ENCODE measurements at places on chromosomes 11 and 22.

DNA sequence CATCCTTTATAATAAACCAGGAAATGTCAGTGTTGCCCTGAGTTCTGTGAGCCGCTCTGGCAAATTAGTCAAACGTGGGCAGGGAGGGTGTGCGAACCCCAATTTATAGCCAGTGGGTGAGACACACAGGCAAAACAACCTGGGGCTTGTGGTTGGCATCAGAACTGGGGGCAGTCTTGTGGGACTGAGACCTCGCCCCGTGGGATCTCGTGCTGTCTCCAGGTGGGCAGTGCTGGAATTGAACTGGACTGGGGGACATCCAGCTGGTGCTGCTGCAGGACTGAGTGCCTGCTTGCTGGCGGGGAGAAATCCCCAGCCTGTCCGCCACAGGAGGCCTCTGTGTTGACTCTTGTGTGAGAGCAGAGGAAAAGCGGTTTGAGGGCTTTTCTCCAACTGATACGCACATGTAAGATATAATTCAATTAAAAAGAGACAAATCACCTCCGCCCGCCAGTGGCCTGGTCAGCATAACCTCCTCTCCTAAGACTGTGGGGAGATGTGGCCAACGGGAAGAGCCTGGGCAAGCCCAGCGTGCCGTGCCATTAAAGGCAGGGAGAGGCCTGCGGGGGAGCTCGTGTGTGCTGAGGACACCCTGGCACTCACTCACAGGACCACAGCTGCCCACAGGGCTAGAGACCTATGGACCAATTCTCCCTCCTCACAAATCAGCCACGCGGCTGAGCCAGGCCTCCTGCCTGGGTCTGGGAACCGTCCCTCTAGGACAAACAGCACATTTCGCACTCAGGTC lies 18.4 kb downstream of the SULT4A1 start:
- no peak for DNase-seq

DNA sequence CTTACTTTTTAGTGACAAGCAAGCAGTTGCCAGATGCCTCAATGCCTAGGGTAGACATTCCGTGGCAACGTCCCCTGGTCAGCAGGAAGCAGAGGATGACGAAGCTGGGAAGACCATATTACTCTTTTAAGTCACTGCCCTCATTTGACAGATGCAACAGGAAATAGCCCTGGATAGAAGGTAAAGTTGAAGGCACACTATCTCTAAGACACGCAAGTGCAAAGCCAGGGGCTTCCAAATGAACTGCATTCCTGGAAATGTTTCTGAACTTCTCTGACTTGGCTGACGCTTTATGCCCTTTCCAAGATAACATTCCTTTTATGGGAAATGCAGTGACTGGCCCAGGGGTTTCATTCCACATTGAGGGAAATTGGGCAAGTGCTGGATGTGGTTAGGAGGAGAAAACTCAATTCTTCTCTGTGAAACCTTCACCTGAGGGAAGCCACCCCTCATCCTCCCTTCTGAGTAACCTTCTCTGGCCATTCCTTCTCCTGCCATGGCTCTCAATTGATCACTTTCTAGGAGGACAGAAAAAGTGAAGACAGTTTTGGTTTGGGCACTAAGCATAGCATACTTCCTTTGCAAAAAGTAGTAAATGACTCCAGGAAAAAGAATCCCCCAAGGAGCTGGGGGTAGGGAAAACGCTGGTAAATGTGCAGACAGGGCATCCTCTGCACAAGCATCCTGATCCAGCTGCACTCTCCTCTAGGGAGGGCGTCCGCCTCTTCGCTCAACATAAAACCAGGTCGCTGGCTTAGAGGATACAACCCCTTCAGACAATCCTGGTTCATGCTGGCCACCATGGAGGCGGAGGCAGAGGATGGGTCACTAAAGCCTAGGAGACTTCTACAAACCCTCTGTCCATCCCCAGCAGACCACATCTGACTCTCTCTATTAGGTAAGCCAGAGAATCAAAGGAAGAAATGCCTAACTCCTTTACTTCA lies 14.5 kb downstream of the PCSK7 start:
- no peak for DNase-seq

DNA sequence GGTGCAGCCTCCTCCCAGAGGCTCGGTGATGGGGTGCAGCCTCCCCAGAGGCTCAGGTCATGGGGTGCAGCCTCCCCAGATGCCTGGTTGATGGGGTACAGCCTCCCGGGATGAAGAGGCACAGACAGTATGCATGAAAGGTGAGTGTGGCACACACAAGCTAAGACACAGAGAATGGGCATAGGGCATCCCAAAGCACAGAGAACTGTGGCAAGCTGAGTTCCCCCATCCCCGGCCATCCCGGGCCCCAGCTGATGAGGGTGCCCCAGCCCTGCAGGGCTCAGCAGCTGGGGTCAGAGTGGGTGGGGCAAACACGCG lies 4.8 kb upstream of the SYT8 start:
- DNase-seq, result peak; percentile 71

DNA sequence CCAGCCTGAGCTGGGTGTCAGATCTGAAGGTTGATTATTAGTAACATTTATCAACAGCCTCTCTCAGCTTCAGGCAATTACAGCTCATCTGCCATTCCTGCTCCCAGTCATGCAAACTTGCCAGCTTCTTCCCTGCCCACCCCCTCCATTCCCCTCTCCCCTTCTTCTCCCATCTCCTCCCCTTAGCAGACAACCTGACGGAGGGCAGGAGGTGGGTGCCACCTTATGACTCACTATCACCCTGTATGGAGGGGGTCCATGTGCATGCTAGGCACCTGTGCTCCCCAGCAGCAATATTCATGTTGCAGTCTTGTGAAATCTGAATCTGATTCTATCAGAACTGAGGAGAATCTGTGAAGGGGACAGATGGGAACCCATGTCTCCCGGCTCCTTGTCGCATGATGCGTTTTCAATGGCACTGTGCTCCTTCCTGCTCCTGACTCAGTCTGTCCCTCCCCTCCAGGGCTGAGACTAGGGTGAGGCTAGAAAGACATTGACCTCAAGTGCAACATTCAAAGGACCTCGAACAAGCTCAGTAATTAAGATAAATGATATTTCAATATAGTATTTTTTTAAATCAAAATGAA lies 46.3 kb upstream of the TUB start:
- DNase-seq, result peak; percentile 62

- DNase-seq, result no peak
Measured at GRCh38 chr11:65556470-65557279, 1.5 kb downstream of the LTBP3 start.

- DNase-seq, result no peak
Measured at GRCh38 chr22:36658900-36659299, 44.7 kb downstream of the CACNG2 start.

DNA sequence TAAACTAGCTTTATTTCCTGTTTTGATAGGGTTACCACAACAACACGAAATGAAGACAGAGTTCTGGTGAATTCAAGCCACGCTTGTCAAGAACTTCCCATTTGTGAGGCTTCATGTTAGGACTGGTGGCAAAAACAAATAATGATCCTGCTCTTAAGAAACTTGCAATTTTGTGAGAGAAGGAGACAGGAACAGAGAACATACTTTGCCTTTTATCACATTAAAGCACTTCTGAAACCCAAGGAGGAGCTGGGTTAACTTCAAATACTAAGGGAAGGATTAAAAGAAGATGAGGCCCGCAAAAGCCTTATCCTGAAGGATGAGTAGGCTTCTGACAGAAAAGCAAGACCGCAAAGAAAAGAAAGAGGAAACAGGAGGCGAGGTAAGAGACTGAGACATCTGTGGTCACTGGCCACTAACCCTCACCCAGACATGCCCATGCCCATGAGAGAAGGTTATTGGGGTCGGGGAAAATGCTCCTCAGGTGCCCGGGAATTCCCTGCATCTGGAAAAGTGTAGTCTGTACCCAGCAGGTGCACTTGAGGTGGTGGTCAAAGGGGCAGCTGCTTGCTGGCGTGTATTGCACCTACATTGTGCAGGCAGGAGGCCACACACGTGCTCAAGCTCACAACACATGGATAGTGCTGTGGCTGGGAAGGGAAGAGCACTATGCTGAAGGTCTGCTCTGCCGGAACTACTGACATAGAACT lies 50.5 kb downstream of the MAPK1 start:
- DNase-seq, result peak; percentile 53

GRCh38 chr11:7540830-7541555 lies 27.2 kb downstream of the PPFIBP2 start:
- no peak for DNase-seq

- no peak for DNase-seq
Measured at GRCh38 chr11:96964661-96965060, 574.8 kb downstream of the JRKL start.

DNA sequence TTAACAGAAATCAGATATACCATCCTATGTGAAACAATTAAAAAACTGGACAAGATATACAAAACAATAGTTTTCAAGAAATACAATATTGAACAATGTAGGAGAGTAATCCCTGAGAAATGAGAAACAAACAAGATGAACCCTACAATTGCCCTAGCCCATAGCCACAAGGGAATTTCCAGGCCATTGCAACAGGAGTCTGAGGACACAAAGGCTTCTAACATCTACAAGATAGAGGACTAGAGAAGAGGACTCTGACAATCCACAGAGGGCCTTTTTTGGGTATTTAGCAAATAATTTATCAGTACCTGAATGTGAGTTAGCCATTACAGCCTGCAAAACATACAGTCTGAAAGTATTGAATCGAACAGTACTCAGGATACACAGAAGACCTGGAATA lies 251.7 kb downstream of the GRM5 start:
- no peak for DNase-seq

GRCh38 chr11:2305140-2305778 lies 3.4 kb downstream of the TSPAN32 start:
- peak; percentile 82 for DNase-seq

GRCh38 chr11:13012056-13012661 lies 3.0 kb downstream of the RASSF10 start:
- peak; percentile 69 for DNase-seq

DNA sequence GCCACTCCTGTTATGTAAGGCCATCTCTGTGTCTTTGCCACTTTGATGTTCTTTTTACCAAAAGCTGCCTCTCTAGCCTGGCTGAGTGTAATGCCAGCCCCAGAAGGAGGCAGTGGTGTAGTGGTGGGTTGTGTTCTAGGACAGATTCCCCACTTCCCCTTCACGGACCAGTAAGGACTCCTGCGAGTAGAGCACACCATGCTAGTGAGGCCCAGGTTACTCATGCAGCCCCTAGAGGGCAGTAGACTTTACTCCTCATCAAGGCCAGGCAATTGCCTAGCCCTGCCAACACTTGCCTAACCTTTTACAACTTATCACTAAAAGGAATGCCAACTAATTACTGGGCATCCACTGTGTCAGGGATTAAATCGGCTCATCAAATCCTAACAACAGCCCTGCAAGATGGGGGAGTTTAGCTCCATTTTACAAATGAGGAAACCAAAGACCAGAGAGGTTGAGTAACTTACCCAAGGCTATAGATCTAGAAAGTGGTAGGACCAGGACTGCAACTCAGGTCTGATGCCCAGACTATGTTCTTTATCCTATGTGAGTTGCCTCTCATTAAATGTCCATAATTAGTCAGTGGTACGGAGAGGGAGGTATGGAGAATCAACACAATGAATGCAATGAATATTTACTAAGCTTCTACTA lies 75.3 kb downstream of the APIP start:
- DNase-seq, result no peak

DNA sequence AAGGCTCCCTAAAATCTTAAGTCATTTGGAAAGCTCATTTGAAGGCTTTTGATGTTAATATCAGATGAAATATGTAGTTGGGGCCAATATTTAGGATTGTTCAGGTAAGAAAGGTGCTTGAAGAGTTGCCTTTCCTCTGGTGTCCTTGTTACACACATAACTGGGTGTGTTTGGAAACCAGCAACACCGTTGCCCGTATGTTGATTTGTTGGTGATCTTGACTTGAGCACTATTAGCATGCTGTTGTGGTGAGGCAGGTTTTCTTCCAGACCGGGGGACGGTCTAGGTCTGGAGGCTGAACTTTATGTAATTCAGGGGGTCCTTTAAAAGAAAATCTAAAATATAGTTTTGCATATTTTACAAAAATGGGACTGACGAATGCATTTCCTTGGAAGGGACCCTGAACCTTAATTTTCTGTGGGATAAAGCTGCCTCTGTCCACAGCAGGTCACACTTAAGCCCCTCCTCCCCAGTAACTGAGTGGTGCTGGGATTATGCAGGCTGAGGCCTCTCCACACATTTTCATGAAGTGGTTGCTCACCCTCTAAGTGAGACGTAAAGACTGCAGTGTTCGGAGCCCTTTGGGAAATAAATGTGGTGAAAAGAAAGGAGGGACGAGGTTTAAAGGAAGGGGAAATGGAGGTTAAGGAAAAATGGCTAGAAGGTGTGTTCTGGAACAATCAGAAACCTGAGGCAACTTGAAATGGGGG lies 1.8 kb downstream of the YWHAH start:
- no peak for DNase-seq
